ENCODE measurements at places on chromosomes 5 and 9. TPM values are rescaled to one million over a fixed set of nuclear protein-coding genes. Genes with fewer than 3 reads are reported as not detected.
A peak's percentile ranks its signal among the peaks of the same experiment; 100 is the strongest.

DNA sequence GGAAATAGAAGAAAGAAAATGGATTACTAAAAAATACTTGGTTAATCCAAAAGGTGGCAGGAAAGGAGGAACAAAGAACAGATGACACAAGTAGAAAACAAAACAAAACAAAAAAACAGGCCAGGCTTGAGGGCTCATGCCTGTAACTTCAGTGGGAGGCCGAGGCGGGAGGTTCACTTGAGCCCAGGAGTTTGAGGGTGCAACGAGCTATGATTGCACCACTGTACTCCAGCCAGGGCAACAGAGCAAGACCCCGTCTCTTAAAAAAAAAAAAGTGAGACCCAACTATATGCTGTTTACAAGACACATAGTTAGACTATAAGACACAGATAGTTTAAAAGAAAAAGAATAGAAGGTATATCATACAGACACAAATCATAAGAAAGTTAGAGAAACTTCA is 59.5 kb downstream of the AK8 start:
- H3K27me3 ChIP-seq, result peaks cover 32% of the 10 kb centered on the region
- H3K27ac ChIP-seq, result no peak overlapping the region
- no peaks in the 10 kb centered on the region for H3K4me1 ChIP-seq
- H3K4me3 ChIP-seq, result no peak overlapping the region
- no peak for DNase-seq

Gene ACSL6
- 5.6 TPM for total RNA-seq

Gene ZFP2
- total RNA-seq, result 0.40 TPM

Gene YIPF5
- total RNA-seq, result 42.1 TPM

Gene MAP1B
- total RNA-seq, result 0.51 TPM

Gene FBP2
- not detected for total RNA-seq

DNA sequence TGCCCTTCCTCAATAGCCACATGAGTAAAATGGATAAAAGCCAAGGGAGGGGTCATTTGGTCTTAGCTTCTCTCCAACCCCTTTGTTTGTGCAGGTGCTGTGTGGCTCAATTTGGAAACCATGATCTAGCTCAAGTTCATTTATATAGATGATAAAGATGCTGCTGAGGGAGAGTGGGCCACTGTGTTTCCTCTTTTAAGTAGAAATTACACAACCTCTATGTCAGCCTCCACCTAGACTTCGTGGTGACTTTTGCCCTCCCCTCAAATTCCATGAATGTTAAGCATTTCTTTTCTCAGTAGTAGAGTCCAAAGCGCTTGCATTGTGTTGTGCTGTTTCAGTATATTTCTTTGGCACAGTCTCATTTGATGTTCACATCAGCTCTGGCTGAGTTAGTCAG is 241.4 kb downstream of the ARHGAP26 start:
- H3K27me3 ChIP-seq, result no peaks in the 10 kb centered on the region
- H3K27ac ChIP-seq, result no peak overlapping the region
- peaks cover 48% of the 10 kb centered on the region for H3K4me1 ChIP-seq
- peaks cover 4% of the 10 kb centered on the region for H3K36me3 ChIP-seq
- DNase-seq, result no peak

Gene MTAP
- total RNA-seq, result 55.6 TPM

DNA sequence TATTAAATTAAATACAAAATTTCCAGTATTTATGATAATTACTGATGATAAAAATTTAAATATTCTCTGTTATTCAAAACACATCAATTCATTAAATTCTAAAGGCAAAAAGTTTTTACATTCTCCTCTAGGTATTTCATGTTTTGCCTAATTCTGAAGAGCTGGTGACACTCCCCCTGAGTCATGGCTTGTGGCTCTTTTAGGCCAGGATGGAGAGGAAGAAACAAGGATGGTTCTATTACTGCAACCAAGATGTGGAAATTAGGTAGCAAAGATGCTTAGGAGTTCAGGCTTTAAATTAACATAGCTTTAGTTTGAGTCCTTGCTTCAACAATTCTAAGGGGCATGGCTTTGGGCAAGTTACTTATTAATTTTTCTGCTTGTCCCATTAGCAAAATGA is 1295.8 kb downstream of the EFNA5 start:
- H3K4me1 ChIP-seq, result no peaks in the 10 kb centered on the region
- no peak overlapping the region for H3K27ac ChIP-seq
- no peaks in the 10 kb centered on the region for H3K27me3 ChIP-seq

Gene PCDHGB3
- 0.10 TPM for total RNA-seq

GRCh38 chr5:144284931-144285502 is 114.3 kb downstream of the KCTD16 start:
- DNase-seq, result no peak
- no peak overlapping the region for H3K4me3 ChIP-seq
- H3K27ac ChIP-seq, result no peak overlapping the region
- H3K27me3 ChIP-seq, result peaks cover 2% of the 10 kb centered on the region
- H3K36me3 ChIP-seq, result no peaks in the 10 kb centered on the region

DNA sequence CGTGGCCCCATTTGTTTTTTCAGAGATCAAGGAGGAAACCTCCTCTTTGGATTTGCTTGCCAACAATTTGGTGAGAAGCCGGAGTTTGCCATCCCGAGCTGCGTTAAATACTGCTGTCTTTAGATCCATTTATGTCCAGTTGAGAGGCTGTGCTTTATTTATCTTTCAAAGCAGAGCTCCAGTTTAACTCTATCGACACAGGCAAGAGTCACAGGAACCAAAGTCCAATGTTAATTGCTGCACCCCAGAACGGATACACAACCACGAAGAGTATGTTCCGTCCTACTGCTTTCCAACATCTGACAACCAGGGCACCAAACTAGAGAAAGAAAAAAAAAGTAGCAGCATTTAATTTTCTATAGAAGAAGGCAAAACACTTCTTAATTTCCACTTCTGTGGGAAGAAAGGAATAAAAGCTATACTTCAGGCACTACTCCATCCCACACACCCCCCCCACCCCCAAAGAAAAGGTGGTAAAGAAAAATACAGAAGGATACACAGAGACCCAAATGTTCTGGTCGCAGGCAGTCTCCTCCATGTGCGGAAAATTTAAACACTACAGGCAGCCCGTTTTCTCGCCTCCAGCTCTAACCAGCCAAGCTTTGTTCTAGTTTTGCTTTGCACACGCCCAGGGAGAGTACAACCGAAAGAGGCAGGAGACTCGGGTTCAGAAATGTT is 1.1 kb downstream of the FEM1C start:
- H3K36me3 ChIP-seq, result peaks cover 65% of the 10 kb centered on the region
- peak; percentile 64 for DNase-seq
- peak overlapping the region; percentile 96 for H3K4me3 ChIP-seq
- peaks cover 49% of the 10 kb centered on the region for H3K4me1 ChIP-seq

Gene ZNF608
- total RNA-seq, result not detected

Gene PCDHA13
- total RNA-seq, result not detected

GRCh38 chr5:31854181-31855133 is 215.5 kb downstream of the PDZD2 start:
- peaks cover 3% of the 10 kb centered on the region for H3K36me3 ChIP-seq
- H3K27me3 ChIP-seq, result peaks cover 29% of the 10 kb centered on the region
- DNase-seq, result peak; percentile 11
- peaks cover 12% of the 10 kb centered on the region for H3K4me1 ChIP-seq

Gene STK32A
- not detected for total RNA-seq

Gene SPATA6L
- total RNA-seq, result 0.48 TPM

Gene SEMA6A
- not detected for total RNA-seq

DNA sequence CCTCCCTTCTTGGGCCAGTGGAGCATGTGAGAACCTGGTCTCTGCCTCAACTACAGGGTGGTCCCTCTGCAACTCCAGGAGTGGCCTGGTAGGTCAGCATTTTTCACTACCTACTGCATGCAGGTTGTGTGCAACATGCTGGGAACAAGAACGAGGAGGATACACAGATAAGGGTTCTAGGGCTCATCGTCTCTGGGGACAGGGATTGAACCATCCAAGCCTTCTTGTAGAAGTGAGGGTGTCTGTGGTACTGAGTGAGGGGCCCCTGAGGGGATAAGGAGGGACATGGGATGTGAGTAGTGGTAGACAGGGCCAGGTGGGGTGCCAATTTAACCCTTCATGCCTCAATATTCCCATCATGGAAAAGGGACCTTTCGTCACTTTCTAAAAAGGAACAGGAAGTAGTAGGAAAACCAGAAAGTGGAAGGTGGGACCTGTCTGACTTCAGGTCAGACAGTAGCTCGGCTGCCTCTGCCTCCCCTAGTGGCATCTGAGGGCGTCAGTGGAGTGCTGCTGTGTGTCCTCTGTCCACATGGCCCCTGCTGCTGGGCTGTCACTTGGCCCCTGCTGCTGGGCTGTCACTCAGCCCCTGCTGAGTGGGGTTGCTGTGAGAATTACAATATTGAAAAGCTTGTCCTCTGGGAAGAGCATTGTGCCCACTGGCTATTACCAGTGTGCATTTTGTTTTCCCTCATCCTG is 48.6 kb upstream of the RNU6ATAC start:
- H3K4me3 ChIP-seq, result no peak overlapping the region
- H3K27me3 ChIP-seq, result no peaks in the 10 kb centered on the region
- H3K4me1 ChIP-seq, result no peaks in the 10 kb centered on the region

Gene PDE8B
- total RNA-seq, result not detected

DNA sequence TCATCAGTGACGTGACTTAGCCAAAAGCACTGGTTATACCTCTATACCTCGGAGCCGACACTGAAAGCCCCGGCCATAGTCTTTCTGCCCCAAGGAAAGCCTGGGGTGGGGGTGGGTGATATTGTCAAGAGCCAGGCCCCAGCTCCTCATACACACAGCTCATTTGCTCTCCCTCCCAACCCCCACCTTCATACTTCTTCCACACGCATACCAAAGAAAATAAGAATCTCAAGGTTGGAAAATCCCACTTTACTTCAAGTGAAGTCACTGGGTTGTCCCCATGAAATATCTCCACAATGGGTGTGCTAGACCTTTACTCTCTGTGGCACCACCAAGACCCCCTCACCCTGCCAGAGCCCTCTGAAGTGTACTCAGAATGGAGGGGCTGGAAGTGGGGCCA is 27.1 kb upstream of the MGAT1 start:
- no peak for DNase-seq
- H3K4me1 ChIP-seq, result peaks cover 51% of the 10 kb centered on the region
- peak overlapping the region; percentile 99 for H3K4me3 ChIP-seq
- H3K27me3 ChIP-seq, result no peaks in the 10 kb centered on the region
- H3K27ac ChIP-seq, result peak overlapping the region; percentile 99

DNA sequence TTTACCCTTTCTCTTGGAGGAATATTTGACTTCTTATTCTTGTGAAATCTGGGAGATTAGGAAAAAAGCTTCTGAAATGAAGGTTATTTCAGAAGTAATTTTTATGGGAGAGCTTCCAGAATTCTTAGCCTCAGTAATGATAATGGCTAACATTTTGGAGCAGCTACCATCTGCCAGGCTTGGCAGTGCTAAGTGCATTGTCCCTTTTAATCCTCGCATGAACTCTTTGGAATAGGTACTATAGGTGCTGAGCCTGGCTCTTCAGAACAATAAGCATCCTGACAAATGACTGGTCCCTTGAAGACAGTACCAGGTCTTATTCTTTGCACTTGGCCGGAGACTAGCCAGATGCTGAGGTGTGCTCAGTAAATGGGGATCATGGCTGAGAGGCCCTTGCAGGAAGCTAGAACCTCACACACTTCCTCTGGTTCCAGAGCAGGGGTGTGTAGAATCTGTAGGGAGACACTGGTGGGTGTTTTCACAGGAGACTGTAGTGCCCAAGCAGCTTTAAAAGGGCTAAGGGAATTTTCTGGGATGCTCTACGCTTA is 90.7 kb downstream of the RCL1 start:
- peaks cover 2% of the 10 kb centered on the region for H3K36me3 ChIP-seq
- H3K4me1 ChIP-seq, result no peaks in the 10 kb centered on the region
- DNase-seq, result no peak
- H3K27ac ChIP-seq, result no peak overlapping the region

Gene LCN1
- not detected for total RNA-seq

GRCh38 chr5:58517198-58517597 is 26.0 kb downstream of the GAPT start:
- H3K27me3 ChIP-seq, result peaks cover 9% of the 10 kb centered on the region
- no peak for DNase-seq
- no peaks in the 10 kb centered on the region for H3K36me3 ChIP-seq
- H3K4me3 ChIP-seq, result no peak overlapping the region
- no peaks in the 10 kb centered on the region for H3K4me1 ChIP-seq

DNA sequence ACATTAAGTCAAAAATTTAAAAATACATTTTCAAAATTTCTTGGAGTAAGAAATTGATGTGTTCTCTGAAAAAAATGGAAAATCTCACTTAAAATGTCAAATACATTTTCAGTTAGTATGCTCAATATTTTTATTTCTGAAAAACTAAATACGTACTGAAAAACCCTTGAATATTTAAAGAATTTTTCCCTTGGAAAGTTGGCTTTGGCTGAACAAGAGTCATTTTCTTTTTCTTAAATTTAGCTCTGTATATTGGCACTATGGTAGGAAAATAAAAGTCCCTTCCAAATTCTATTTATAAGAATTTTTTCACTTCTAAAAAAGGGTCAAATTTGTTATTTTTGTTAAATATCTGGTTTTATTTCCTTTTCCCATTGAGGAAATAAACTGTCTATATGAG is 29.0 kb upstream of the CDH18 start:
- H3K27me3 ChIP-seq, result no peaks in the 10 kb centered on the region
- H3K4me1 ChIP-seq, result no peaks in the 10 kb centered on the region
- H3K4me3 ChIP-seq, result no peak overlapping the region
- H3K36me3 ChIP-seq, result no peaks in the 10 kb centered on the region
- no peak overlapping the region for H3K27ac ChIP-seq
- DNase-seq, result no peak

Gene KCNN2
- not detected for total RNA-seq

GRCh38 chr5:64814073-64814472 is 45.3 kb downstream of the CWC27 start:
- peaks cover 6% of the 10 kb centered on the region for H3K4me1 ChIP-seq
- no peak overlapping the region for H3K27ac ChIP-seq
- H3K36me3 ChIP-seq, result peaks cover 8% of the 10 kb centered on the region
- no peaks in the 10 kb centered on the region for H3K27me3 ChIP-seq
- no peak overlapping the region for H3K4me3 ChIP-seq

Gene OLFML2A
- total RNA-seq, result not detected

- peaks cover 58% of the 10 kb centered on the region for H3K36me3 ChIP-seq
- no peaks in the 10 kb centered on the region for H3K27me3 ChIP-seq
- H3K4me1 ChIP-seq, result peaks cover 58% of the 10 kb centered on the region
- no peak for DNase-seq
- no peak overlapping the region for H3K4me3 ChIP-seq
These were observed 26.2 kb downstream of the RAD23B start for GRCh38 chr9:107309271-107309670.
